ENCODE measurements at places on chromosomes 6 and 20.
A peak's percentile ranks its signal among the peaks of the same experiment; 100 is the strongest.

- DNase-seq, result peak; percentile 35
These were observed 17.6 kb upstream of the TM9SF4 start for GRCh38 chr20:32091888-32092346.

- no peak for DNase-seq
These were observed 48.6 kb downstream of the FOXO3 start for GRCh38 chr6:108609276-108609769.

- no peak for DNase-seq
These were observed 337.7 kb upstream of the PRND start for GRCh38 chr20:4383961-4384360.

- no peak for DNase-seq
These were observed 319.6 kb downstream of the FARS2 start for GRCh38 chr6:5580736-5581581.

- peak; percentile 13 for DNase-seq
These were observed 3.9 kb downstream of the SDC4 start for GRCh38 chr20:45344168-45344860.

GRCh38 chr6:123806561-123806960, 2.9 kb downstream of the NKAIN2 start:
- DNase-seq, result no peak

DNA sequence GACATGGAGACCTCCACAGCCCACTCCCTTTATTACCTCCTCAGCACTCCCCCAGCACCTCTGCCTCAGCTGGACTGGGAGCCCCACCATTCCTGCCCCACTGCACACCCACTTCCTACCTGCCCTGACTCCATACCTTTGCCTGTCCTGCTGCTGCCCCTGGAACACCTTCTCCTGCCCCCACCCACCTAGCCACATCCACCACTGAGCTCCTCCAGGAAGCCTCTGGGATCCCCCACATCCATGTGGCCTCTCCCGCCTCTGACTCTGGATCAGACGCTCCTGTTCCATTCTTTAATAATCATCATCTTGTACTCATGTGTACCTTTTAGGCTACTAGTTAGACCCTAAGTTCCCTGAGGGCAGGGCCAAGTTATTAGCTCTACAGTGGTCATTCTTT, 2.2 kb upstream of the SDCBP2 start:
- DNase-seq, result no peak

DNA sequence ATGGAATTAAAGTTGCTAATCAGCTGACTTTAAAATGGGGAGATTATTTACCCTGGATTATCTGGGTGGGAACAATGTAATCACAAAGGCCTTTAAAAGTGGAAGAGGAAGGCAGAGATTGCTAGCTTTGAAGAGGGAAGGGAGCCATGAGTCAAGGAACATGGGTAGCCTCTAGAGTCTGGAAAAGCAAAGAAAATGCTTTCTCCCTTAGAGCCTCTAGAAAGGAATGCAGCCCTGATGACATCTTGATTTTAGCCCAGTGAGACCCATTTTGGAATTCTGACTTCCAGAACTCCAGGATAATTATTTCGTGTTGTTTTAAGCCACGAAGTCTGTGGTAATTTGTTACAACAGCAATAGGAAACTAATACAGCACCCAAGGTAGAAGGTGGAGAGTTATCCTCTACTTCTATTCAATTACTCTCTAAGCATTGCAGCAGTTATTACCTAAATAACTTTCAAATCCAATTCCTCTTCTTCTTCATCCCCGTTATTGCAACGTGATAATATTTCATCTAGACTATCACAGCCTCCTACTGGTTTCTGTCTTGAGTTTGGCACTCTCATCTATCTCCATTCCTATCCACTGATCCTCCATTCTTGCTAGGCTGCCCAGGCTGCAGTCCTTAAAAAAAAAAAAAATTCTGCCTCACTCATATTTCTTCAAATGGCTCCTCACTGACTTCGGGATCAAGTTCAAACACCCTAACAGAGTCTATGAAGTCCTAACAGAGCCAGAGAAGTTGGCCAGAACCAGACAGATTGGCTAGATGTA, 224.3 kb downstream of the BTBD9 start:
- no peak for DNase-seq

Measured in hippocampal formation (tissue), 2 donors.